Renal cortical epithelial cell (primary cell): ENCODE measurements at places on chromosomes 11 and 22. TPM values are rescaled to one million over a fixed set of nuclear protein-coding genes. Genes with fewer than 3 reads are reported as not detected.
A peak's percentile ranks its signal among the peaks of the same experiment; 100 is the strongest.

GRCh38 chr11:204587-205109 lies 2.6 kb downstream of the BET1L start:
- DNase-seq, result no peak

- DNase-seq, result peak; percentile 46
Measured at GRCh38 chr11:26028393-26028911, 303.5 kb upstream of the ANO3 start.

GRCh38 chr11:2581151-2581930 lies 118.5 kb downstream of the KCNQ1OT1 start:
- DNase-seq, result no peak

DNA sequence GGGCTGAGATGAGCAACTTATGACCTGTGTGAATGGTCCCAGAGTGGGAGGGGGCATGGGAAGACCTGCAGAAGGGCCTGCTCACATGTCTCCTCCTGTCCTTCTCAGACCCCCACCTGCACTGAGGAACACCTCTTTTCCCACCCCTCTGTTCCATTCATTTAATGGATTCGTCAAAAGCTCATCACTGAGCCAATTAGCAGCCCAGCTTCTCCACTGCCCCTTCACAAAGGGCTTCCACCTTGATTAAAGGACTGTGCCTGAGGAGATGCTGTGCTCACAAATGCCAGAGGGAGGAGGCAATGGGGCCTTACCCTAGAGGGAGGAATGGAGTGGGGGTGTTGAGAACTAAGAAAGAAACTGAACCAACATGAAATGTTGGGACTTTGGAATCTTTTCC lies 14.0 kb upstream of the CDON start:
- no peak for DNase-seq

GRCh38 chr11:34827228-34827627 lies 89.0 kb downstream of the APIP start:
- peak; percentile 9 for DNase-seq

GRCh38 chr11:95371153-95371552 lies 140.2 kb upstream of the SESN3 start:
- no peak for DNase-seq

DNA sequence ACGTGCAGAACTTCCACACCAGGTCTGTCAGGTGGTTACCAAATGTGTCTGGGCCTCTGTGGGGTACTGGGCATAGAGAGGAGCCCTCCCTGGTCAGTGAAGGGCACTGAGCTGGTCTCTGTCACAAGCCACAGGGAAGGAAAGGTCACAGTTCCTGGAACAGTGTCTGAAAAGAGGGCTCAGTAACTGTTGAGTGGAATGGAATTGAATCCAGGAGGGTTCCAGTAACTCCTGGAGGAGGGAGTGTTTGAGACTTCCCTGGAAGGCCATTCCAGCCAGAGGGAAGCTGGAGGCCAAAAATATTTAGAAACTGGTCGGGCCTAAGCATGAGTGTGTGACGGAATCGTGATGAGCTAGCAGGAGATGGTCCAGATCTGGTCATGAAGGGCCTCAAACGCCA lies 7.9 kb downstream of the ACTN3 start:
- DNase-seq, result no peak

DNA sequence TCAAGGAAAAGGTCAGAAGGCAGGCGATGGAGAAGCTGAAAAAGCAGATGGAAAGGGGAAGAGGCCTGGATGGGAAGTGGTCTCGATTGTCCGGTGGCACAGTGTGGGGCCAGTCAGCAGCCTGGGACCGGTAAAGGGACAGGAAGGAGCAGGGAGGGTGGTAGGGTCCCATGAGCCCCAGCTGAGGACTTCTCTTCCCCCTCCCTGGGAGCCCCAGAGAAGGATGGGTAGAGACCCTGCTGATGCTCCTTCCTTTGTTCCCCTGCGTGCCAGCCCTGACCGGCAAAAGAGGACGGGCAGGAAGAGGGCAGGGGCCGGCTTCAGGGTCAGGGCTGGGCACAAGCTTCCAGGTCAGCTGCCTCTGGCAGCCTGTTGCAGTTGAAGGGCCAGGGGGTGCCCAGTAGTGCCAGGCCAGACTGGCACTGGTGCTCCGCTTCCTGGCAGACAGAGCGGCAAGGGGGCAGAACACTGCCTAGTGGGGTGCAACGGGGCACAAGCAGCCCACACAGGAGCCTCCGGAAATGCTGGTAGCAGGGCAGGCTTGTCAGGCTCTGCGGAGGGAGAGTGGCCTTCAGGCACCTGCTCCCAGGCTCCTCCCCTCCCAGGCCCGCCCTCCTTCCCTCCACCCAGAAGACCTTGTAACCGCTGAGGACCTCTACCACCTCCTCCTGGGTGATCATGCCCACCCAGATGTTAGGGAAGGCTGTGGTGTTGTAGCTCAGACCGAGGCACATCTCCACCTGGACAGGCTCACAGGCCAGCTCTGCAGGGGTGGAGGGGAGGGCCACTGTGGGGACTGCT lies 739 bp upstream of the C1QTNF5 start:
- DNase-seq, result no peak

- peak; percentile 50 for DNase-seq
Measured at GRCh38 chr11:70799386-70799785, 401.1 kb downstream of the CTTN start.

KREMEN1 gene
- 7.5 and 11.7 TPM in 2 replicates for total RNA-seq

UBQLNL gene
- total RNA-seq, result 0.30 TPM in 1 of 2 replicates, not detected in the other

LAMTOR1 gene
- total RNA-seq, result 77.4 and 82.0 TPM in 2 replicates

PTPMT1 gene
- total RNA-seq, result 94.0 and 135 TPM in 2 replicates

OR5T2 gene
- not detected in 2 replicates for total RNA-seq

MEI1 gene
- total RNA-seq, result 0.10 and 0.52 TPM in 2 replicates

KCNK4 gene
- not detected in 2 replicates for total RNA-seq
